ENCODE measurements at places on chromosomes 6 and 20.

- no peak for DNase-seq
Observed at GRCh38 chr20:19330731-19331130, 118.3 kb downstream of the SLC24A3 start.

DNA sequence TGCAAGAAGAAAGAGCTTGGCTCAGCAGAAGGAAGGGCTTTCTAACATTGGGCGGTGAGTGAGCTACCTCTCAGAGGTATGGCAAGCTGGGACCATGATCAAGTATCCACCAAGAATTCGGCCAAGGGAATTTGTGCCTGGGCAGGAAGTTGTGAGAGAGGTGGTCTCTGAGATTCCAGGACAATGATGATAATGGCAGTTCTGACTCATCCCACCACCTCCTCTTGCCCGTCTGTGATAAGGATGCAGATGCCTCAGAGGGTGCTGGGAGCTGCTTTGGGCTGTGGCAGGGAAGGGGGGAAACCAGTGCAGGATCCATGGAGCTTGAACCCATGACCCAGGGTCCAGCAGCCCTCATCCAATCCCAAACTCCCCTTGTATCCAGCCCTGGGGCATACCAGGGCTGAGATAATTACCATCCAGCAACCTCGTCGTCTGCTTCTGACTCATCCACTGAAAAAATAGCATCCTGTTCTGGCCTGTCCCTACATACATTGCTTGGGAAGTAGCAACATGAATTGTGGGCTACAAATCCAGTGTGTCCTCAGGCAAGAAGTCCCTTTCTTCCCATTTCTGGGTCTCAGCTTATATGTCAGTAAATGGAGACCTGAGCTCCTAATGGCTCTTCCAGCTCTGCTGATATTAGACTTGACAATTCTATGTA is 5.9 kb downstream of the TGM6 start:
- DNase-seq = no peak

DNA sequence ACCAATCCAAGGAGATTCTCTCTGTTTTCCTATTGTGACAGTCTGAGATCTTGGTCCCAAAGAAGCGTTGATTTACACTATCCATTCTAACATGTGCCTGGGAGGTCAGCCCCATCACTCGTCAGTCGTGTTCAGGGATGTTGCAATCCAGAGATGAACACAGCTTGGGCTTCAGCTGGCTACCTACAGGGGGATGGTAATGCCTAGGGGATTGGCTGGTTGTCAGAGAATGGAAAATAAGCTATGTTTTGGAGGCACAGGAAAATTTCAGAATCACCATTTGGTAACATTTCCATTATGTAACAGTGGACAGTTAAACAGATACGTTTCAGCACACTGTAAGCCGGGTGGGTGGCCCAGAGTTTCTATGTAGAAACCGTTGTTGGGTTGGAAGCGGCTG is 147.1 kb upstream of the RALGAPA2 start:
- DNase-seq = no peak

DNA sequence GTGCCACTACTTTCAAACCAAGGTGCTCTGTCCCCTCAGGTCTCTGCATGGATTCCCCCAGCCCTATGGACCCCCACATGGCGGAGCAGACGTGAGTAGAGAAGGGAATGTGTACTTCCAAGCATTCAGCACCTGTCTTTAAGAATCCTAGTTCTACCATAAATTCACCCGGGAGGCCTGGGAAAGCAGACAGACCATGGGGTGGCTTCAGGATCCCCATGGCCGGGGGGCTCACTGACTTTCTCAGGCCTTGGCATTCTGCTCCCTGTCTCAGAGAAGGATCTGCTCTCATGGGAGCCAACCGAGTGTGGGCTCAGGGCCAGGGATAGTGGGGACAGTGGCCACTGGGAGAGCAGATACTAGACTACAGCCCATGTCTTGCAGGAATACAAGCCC is 2.3 kb downstream of the CDC25B start:
- DNase-seq = no peak

DNA sequence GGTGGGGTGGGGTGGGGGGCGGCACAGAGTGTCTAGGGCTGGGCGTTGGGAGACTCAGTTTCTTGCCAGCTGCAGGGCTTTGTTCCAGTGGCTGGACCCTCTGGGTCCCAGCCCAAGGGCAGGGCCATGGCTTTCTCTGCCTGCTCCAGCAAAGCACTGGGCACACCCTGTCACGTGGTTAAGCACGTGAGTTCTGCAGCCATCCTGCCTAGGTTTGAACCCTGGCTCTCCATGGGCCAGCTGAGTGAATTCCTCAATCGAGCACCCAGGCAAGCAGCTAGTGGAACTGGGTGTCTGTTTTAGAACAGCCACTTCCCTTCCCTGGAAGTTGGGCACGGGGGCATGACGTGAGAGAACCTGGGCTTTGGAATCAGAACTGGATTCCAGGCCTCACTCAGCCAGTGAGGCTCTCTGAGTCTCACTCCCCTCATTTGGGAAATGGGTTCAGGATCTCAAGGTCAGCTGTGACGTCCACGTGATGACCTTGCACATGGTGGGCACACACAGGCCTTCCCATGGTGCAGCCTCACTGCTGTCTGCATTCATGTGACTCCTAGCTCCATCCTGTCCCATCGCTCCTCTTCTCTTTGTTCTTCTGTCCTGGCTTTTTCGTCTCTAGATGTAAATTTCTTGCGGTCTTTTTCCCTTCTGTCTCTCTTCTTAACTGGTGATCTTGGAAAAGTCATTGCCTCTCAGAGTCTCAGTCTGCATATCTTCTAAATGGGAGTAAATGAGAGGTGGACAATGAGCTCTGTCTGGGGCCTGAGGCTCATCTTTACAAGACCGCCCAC is 45.9 kb downstream of the NOL4L start:
- DNase-seq = no peak

DNA sequence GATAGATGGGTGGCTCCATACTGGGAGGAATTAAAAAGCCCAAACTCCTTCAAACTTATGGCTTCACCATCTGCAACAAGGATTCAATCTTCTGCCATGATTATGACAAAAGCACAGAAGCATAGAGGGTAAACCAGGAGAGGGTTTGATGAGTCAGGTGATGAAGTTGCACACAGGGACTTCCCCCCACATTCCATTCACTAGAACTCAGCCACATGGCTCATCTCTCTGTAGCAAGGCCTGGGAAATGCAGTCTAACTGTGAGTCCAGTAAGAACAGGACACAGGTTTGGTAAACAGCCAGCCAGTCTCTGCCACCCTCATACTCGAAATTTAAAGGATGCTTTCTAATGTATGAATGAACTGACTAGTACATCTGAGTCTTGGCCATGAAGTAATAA is 142.9 kb downstream of the HIVEP2 start:
- DNase-seq = no peak

DNA sequence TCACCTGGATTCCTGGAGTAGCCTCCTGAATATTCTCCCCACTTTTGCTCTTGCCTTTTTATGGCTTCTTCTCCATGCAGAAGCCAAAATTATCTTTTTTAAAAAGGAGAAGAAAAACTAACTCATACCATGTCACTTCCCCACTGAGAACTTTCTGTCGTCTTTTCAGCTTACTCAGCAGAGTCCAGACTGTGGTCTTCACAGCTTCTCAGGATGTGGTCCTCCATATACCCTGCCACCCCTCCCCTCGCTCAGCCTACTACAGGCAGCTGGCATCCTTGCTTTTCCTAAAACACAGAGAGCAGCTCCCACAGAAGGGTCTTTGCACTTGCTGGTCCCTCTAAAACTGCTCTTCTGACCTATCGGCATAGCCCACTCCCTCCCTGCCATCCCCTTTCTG is 89.4 kb upstream of the ISM1 start:
- DNase-seq = no peak

GRCh38 chr20:52001999-52002666 is 189.4 kb downstream of the ZFP64 start:
- DNase-seq = no peak

DNA sequence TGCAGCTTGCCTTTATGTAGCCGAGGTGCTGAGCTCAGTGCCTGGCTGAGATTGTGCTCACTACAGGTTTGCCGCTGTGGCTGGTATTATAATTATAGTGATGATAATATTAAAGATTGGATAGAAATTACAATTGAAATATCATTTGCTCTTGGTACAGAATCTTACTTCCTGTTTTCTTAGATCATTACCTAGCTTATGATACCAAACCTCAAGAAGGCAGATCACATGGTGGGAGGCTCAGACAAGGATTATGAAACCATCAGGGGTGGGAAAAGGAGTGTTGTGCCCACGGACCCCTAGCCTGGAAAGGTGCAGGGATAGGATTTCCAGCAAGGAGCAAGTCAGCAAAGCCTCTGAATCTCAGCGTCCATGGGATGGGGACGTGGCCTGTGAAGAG is 70.6 kb downstream of the IGF2R start:
- no peak for DNase-seq

DNA sequence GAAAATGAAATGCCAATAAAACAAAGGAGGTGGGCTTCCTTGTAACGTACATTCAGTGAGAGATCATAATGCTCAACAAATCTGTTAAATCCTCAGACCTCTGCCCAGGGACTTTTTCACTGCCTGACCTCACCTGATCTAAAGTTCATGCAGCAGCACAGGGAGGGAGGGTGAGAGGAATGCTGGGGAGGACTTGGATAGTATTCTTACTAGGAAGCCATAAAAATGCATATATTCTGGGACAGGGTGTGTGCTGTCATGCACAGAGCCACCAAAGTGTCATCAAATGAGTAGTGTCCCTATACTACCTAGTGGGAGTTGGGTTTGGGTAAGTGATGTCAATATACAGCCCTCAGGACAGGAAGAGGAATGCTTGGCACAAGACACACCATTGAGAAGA is 32.6 kb downstream of the CLIC5 start:
- DNase-seq = no peak

- no peak for DNase-seq
Observed at GRCh38 chr6:137222381-137222780, 3.2 kb upstream of the IFNGR1 start.

- no peak for DNase-seq
Observed at GRCh38 chr6:151661928-151662327, 145.6 kb upstream of the ESR1 start.

- DNase-seq = no peak
Observed at GRCh38 chr6:109944448-109944847, 33.7 kb upstream of the GPR6 start.

DNA sequence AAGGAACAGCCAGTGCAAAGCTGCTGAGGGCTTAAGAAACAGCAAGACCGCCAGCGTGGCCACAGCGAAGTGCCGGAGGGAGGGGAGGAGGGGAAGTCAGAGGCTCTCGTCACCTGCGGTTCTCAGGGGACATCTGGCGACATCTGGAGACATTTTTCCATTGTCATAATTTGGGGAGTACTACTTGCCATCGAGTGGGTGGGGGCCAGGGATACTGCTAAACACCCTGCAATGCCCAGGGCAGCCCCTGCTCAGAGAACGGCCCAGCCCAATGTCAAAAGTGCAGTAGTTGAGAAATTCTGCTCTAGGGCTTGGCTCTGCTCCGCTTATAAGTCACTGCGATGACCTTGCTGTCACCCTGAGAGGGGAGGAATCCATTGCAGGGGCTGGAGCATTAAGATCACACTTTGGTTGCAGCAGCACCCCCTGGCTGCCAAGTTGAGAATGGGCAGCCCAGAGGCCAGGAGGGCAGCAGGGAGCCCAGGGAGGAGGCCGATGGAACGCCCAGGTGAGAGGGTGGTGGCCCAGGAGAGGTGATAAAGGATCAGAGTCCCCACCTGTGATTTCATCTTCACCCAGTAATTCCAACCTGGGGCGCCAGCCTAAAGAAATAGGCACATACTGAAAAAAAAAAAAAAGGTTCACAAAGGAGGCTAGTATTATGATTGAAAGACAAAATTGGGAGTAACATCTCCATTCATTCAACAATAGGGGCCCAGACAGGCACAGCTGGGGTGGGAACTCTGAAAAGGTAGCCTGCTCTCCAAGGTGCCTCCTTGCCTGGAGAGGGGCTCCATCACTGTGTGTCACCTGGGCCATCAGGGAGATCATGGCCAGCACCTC is 218.2 kb downstream of the BMP7 start:
- DNase-seq = no peak

DNA sequence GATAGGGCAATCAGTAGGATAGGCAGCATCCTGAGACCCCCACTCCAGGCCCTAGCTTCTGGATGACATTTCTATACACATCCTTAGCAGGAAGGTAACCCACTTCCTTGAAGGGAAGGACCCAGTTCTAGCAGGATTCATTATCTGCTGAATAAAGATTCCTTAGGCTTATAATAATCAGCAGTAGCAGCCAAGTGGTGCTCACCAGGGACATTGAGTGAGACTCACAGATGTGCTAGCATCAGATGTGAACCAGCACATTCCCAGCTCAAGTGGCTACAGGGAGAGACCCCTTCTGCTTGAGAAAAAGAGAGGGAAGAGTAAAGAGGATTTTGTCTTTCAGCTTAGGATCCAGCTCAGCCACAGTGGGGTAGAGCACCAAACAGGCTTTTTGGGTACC is 244.8 kb upstream of the UFL1 start:
- DNase-seq = no peak

DNA sequence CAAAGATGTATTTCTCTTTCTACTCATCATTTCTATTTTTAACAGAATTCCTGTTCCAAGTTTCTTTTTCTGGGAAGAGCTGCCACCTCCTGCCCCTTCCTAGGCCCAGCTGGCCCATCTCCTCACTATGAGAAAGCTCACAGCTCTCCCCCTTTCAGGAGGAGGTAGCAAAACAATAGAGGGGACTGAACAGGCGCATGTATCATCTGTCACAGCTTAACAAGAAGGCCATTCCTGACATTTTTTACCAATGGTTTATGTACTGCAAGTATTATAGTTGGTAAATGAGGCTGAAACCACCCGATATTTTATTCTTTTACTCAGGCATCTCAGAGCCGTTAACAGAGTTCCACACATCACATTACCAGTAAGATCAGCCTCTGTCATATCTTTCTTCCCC is 103.7 kb upstream of the MTHFD1L start:
- DNase-seq = no peak

DNA sequence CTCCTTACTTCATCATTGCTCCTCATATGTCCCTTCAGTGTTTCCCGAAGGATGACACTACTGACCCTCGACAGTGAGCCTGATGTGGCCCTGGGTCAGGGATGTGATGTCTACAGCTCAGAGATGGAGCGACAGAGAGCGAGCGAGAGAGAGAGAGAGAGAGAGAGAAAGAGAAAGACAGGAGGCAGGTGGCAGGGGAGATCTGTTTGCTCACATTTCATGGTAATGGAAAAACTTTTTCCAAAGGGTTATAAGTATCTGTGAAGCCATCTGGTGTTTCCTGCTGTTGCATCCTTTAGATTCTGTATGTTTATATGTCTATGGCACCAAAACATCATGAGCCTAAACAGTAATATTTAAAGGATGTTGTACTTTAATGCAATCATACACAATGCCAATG is 77.2 kb downstream of the PPP1R3G start:
- no peak for DNase-seq

DNA sequence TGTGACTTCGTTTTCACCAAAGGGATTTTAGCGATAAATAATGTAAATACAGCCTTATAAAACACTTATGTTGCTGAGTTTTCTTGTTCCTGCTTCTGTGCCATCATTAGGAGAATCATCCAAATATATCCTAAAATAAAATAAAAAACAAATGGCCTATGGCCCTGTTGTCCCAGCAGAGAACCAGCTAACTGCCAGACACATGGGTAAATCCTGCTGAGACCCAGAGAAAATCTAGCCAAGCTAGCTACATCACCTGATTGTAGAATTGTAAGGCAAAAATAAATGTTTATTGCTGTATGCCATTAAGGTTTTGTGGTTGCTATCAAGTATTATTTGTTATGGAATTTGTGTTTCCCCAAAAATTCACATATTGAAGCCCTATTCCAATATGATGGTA is 631.2 kb upstream of the SYNCRIP start:
- no peak for DNase-seq

GRCh38 chr6:76439811-76440210 is 367.3 kb upstream of the IMPG1 start:
- no peak for DNase-seq
